ENCODE measurements at places on chromosomes 7 and 10.
A peak's percentile ranks its signal among the peaks of the same experiment; 100 is the strongest.

DNA sequence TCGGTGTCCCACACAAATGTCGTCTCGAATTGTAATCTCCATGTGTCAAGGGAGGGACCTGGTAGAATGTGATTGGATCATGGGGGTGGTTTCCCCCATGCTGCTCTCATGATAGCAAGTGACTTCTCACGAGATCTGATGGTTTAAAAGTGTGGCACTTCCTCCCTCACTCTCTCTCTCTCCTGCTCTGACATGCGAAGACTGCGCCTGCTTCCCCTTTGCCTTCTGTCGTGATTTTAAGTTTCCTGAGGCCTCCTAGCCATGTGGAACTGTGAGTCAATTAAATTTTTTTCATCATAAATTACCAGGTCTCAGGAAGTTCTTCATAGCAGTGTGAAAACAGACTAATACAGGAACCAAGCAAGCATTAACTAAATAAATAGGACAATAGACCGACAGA lies 229.1 kb downstream of the GFRA1 start:
- no peak for DNase-seq
- H3K4me3 ChIP-seq, result no peak overlapping the region
- H3K4me1 ChIP-seq, result no peaks in the 10 kb centered on the region
- H3K36me3 ChIP-seq, result no peaks in the 10 kb centered on the region
- H3K27me3 ChIP-seq, result no peaks in the 10 kb centered on the region
- H3K27ac ChIP-seq, result no peak overlapping the region

DNA sequence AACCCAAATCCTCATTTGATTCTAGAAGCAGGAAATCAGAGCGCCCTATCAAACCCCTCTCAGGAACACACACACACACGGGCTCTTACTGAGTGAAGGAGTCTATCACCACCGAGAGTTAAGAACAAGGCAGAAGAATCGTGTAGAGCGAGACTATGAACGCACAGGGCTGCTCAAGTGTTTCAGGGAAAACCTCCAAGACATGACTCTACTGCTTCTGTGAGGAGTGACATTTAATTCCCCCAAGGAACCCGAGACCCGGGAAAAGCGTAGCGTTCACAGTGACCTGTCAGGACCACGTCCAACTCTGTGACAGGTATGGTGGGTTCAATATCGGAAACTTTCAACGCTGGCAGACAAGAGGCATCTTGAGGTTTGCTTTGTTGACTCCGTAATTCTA lies 21.6 kb downstream of the PITRM1 start:
- H3K36me3 ChIP-seq, result peaks cover 46% of the 10 kb centered on the region
- H3K4me1 ChIP-seq, result peaks cover 3% of the 10 kb centered on the region
- H3K27ac ChIP-seq, result peak overlapping the region; percentile 50
- no peak for DNase-seq

DNA sequence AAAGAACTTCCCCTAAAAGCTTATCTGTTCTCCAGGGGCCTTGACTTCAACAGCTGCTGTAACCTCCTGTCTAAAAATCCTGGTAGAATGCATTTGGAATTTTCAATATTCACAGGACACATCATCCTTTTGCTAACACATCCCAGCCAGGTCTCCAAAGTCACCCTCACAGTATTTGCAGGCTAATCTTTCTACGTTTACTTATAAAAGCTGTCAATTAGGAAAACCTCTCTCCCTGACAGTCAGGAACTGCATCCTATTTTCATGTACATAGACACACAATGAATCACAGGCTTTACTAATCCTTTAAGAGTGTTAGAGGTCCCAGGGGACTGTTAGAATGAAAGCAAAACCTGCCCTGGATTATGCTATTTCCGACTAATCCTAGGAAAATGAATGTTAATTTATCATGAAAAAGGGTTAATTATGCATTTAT lies 102.2 kb downstream of the GFRA1 start:
- no peak overlapping the region for H3K27ac ChIP-seq
- H3K4me1 ChIP-seq, result no peaks in the 10 kb centered on the region
- no peak overlapping the region for H3K4me3 ChIP-seq

DNA sequence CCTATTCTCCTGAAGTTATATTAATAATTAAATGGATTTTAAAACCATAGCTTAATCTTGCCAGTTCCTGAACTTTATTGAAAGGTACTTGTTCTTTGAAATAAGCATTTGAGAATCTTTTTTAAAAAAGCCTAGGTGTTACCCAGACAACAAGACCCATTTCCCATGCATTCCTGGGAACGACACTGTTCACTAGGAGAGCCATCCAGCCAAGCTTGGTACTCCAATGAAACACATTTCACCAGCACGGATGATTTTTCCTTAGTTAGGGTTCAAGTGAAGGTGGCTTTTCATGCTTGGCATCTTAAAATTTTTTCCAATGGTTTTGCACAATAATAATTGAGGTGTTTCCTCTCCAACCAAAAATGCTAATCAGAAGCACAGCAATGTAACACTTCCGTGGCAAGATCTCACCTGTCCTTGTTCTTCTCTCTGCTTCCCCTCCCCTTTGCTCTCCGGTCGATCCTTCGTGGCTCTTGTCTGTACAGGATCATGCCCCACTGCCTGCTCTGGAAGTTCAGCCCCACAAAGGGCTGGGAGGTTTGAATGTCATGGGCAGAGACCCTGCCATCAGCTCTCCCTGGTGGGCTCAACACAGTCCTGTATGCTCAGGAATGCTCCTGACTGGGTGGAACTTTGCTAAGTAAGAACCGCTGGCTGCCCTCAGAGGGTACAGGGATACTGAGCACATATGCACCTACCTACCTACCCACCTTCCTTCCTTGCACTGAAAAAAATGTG lies 69.7 kb upstream of the AQP1 start:
- no peaks in the 10 kb centered on the region for H3K36me3 ChIP-seq
- no peak overlapping the region for H3K27ac ChIP-seq
- no peak for DNase-seq
- H3K27me3 ChIP-seq, result no peaks in the 10 kb centered on the region
- H3K4me3 ChIP-seq, result no peak overlapping the region

GRCh38 chr10:74088722-74089121 lies 61.9 kb downstream of the AP3M1 start:
- peaks cover 9% of the 10 kb centered on the region for H3K4me1 ChIP-seq
- no peaks in the 10 kb centered on the region for H3K27me3 ChIP-seq
- H3K4me3 ChIP-seq, result no peak overlapping the region

DNA sequence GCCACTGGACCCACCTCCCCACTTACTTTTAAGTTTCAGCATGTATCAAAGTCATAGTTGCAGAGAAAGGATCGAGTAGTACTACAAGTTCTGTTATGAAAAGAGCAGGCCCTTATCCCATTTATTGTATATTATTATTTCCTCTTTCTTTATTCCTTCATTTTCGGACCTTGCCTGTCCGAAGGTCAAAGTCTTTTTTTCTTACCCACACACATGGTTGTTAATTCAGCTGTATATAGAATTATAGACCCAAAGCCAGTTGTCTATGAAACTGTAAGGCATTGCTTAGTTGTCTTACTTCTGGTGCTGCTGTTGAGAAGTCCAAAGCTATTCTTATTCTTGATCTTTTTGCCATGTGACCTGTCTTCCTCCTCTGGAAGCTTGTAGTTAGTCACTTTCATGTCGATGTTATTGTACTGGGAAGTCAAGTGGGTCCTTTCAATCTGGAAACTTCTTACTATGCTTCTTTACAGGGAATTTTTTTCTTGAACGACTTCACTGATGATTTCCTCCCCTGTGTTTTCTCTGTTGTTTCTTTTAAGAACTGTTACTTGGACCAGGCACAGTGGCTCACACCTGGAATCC lies 8.3 kb downstream of the NUDT5 start:
- H3K4me1 ChIP-seq, result peaks cover 49% of the 10 kb centered on the region
- H3K27ac ChIP-seq, result no peak overlapping the region
- peaks cover 59% of the 10 kb centered on the region for H3K36me3 ChIP-seq
- no peak overlapping the region for H3K4me3 ChIP-seq
- DNase-seq, result no peak
- H3K27me3 ChIP-seq, result no peaks in the 10 kb centered on the region

DNA sequence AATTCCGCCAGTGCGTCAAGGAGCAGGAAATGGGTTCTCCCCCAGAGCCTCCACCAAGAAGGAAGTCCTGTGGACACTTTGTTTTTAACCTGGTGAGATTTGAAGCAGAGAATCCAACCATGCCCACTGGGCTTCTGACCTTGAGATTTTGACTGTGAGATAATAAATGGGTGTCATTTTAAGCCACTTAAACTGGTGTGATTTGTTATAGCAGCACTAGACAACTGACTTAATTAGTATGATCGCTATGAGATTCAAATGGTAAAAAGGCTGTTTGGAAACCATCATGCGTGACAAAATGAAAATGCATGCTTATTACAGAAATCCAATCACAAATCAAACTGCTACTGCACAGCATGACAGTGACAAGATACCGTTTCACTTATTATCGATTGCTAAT lies 98.0 kb downstream of the ADAM12 start:
- no peak overlapping the region for H3K27ac ChIP-seq
- no peak for DNase-seq
- no peaks in the 10 kb centered on the region for H3K27me3 ChIP-seq

DNA sequence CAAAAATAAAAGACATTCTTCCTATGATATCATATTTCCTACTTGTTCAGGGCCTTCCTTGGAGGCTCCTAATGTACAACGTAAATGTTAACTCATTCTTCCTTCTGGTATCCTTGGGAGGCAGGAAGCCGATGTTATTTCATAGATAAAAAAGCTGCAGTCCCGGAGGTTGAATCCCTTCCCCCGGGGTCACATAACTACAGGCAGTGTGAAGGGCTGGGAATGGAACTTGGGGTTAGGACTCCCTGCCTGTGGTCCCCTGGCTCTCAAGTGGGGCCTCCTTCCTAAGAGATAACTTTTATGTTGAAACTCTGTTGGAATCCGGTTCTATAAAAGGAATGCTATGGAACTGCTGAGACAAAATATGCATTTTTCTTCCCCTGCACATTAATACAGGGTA lies 14.9 kb upstream of the CCDC3 start:
- no peak for DNase-seq
- peaks cover 20% of the 10 kb centered on the region for H3K27me3 ChIP-seq
- H3K4me1 ChIP-seq, result no peaks in the 10 kb centered on the region
- no peak overlapping the region for H3K4me3 ChIP-seq
- no peak overlapping the region for H3K27ac ChIP-seq
- no peaks in the 10 kb centered on the region for H3K36me3 ChIP-seq

DNA sequence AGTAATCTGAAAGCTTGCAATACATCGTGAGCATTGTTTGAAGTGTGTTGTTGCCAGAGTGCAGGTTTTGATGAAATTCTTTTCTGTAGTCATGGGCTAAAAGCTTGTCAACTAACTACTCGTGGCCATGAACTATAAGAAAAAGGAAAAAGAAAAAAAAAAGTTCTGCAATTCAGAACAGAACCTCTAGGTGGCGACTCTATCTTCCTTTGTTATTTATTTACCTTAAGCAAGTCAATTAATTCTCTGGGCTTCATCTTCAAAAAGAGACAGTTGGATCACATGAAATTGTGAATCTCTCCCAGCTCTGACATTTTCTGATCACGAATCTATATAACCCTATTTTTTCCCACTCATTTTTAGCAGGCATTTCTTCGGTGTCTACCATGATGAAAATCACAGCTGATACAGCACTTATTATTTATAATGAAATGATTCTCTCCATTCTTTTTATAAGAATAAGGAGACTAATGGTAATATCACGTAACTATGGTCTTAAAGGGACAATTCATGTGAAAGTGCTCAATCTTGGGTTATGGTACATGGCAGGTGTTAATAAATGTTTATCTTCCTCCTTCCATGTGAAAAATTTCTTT lies 18.8 kb downstream of the TMEM196 start:
- H3K36me3 ChIP-seq, result no peaks in the 10 kb centered on the region
- H3K4me1 ChIP-seq, result no peaks in the 10 kb centered on the region
- H3K27ac ChIP-seq, result no peak overlapping the region
- H3K27me3 ChIP-seq, result peaks cover 5% of the 10 kb centered on the region

- no peak for DNase-seq
- H3K4me1 ChIP-seq, result no peaks in the 10 kb centered on the region
- no peak overlapping the region for H3K4me3 ChIP-seq
These were observed 285.6 kb upstream of the SORCS1 start for GRCh38 chr10:107450056-107450455.

GRCh38 chr7:47521816-47522561 lies 59.9 kb downstream of the TNS3 start:
- H3K27me3 ChIP-seq, result no peaks in the 10 kb centered on the region
- no peak overlapping the region for H3K4me3 ChIP-seq
- no peaks in the 10 kb centered on the region for H3K4me1 ChIP-seq
- H3K36me3 ChIP-seq, result no peaks in the 10 kb centered on the region
- no peak for DNase-seq

DNA sequence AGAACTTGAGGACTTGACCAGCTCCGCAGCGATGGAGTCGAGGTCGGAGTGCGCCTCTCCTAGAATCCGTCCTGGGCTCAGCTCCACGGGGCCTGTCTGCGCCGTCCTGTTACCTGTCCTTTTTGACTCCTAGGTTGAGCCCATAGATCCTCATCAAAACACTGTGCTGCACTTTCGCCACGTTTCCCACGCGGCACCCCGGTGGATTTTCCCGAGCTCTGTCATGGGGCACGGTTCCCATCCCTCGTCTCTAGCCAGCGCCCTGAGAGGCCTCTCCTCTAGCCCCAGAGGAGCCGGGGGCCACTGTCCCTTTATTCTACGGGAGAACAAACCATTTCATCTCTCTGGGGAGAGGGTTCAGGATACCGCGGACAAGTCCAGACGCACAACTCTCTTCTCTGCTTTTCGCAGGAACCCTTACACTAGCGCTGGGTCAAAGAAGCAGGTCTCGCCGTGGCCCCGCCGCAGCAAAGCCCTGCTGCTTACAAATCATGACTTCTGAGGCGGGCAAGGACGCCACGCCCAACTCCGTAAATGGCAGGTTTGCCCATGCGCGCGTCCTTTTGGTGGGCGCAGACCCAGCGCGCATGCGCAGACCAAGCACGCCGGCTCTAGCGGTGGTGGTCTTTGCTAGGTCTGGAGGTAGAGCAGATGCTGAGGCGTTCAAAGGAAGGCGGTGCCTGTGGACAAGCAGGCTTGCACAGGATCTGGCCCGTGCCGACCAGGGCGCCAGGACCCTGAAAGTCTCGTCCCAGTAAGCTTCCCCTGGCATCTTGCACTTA lies 10.3 kb upstream of the ANKRD7 start:
- peaks cover 13% of the 10 kb centered on the region for H3K4me1 ChIP-seq
- H3K27me3 ChIP-seq, result peaks cover 35% of the 10 kb centered on the region
- H3K4me3 ChIP-seq, result peak overlapping the region; percentile 74
- peak overlapping the region; percentile 64 for H3K27ac ChIP-seq

DNA sequence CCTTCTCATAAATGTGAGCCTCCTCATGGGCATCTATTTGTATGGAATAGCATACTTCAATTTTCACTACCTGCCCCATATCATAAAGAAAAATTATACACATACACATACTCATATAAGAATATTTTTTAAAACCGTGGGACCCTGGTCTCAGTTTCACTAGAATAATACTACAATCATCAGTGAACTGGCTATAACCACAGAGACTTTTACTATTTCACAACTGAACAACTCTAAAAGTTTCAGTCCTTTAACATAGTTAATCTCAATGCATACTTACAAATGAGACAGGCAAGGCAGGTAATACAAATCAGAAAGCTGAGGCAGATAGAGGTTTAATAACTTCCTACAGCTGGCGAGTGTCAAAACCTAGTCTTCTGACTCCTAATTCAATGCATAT lies 83.1 kb downstream of the LRRN3 start:
- H3K27me3 ChIP-seq, result no peaks in the 10 kb centered on the region
- H3K36me3 ChIP-seq, result no peaks in the 10 kb centered on the region
- DNase-seq, result no peak

- H3K27ac ChIP-seq, result peak overlapping the region; percentile 46
- no peak overlapping the region for H3K4me3 ChIP-seq
- no peak for DNase-seq
- no peaks in the 10 kb centered on the region for H3K4me1 ChIP-seq
These were observed 52.4 kb upstream of the PRKAR1B start for GRCh38 chr7:779480-779879.

- no peak overlapping the region for H3K27ac ChIP-seq
- H3K27me3 ChIP-seq, result peaks cover 4% of the 10 kb centered on the region
- H3K36me3 ChIP-seq, result no peaks in the 10 kb centered on the region
- no peak for DNase-seq
- no peaks in the 10 kb centered on the region for H3K4me1 ChIP-seq
These were observed 259.7 kb downstream of the AHR start for GRCh38 chr7:17558135-17558534.

Measured in activated CD4-positive, alpha-beta T cell treated with anti-CD3 and anti-CD28 coated beads, Interleukin-2, amount 10 ng/mL, durations not matched to agents 7 days and 5 days (primary cell).